HCT116 (cell line): ENCODE measurements at places on chromosomes 11 and 22. TPM values are rescaled to one million over a fixed set of nuclear protein-coding genes. Genes with fewer than 3 reads are reported as not detected.

GRCh38 chr11:117980280-117980679, 5.9 kb upstream of the IL10RA start:
- no peak for DNase-seq
- no peaks in the 10 kb centered on the region for H3K36me3 ChIP-seq
- H3K4me1 ChIP-seq, result no peaks in the 10 kb centered on the region
- H3K4me3 ChIP-seq, result no peak overlapping the region
- H3K27me3 ChIP-seq, result 0 out of 2 replicates have a peak, but pooled peaks cover 5% of the 10 kb centered on the region

DNA sequence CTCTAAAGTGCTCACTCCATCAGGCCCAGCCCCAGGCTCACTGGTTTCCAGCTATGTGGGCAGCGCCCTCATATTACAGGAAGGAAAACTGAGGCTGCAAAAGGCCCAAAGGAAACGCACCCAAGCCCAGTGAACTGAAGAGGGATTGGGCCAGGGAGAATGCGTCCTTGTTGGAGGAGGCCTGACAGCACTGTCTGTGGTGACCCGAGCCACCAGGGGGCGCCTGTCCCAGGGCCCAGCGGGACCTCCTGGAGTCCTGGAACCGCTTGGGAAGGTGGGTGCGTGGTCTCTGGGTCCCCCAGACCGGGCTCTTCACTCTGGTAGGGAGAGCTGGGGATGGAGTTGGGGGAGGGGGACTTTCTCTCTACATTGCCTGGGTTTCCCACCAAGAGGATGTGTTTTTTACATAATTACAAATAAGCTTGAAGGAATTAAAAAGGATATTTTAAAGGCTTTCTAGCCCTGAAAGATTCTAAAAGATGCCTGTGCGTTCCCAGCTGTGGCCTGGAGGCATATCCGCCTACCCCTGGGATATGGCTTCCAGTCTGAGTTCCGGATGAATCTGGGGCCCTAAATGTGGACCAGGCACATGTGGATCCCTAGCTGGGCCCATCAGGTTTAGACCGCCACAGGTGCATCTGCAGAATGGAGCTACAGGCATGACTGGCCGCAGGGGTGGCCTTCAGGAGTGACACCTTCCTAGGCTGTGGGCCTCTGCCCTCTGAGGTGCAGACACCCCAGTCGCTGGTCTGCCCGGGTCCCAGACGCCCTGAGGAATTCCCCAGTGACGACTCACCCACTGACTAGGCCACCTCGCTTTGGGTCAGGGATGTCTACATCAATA, 4.2 kb downstream of the SPI1 start:
- peaks cover 11% of the 10 kb centered on the region; the same call in 1 of the 2 replicates for H3K4me1 ChIP-seq
- H3K27ac ChIP-seq, result peak overlapping the region; percentile 31; the same call in 1 of the 2 replicates
- H3K36me3 ChIP-seq, result no peaks in the 10 kb centered on the region
- H3K27me3 ChIP-seq, result no peaks in the 10 kb centered on the region

PIH1D2 gene
- total RNA-seq, result 1.6 TPM

SLC35E4 gene
- 6.2 TPM for total RNA-seq

- H3K4me3 ChIP-seq, result no peak overlapping the region
- H3K36me3 ChIP-seq, result no peaks in the 10 kb centered on the region
- H3K27me3 ChIP-seq, result no peaks in the 10 kb centered on the region
- H3K27ac ChIP-seq, result no peak overlapping the region
- no peak for DNase-seq
These were observed 218.8 kb upstream of the SORL1-AS1 start for GRCh38 chr11:121671283-121672168.

GRCh38 chr11:127564810-127565209, 564.2 kb upstream of the KIRREL3 start:
- H3K4me3 ChIP-seq, result no peak overlapping the region
- H3K36me3 ChIP-seq, result no peaks in the 10 kb centered on the region
- no peaks in the 10 kb centered on the region for H3K4me1 ChIP-seq
- no peaks in the 10 kb centered on the region for H3K27me3 ChIP-seq

GRCh38 chr22:30365891-30366290, 9.1 kb downstream of the CCDC157 start:
- H3K4me3 ChIP-seq, result no peak overlapping the region
- H3K27ac ChIP-seq, result no peak overlapping the region
- H3K36me3 ChIP-seq, result no peaks in the 10 kb centered on the region
- no peaks in the 10 kb centered on the region for H3K4me1 ChIP-seq
- no peaks in the 10 kb centered on the region for H3K27me3 ChIP-seq
- no peak for DNase-seq

- H3K4me1 ChIP-seq, result no peaks in the 10 kb centered on the region
- H3K27ac ChIP-seq, result no peak overlapping the region
- H3K4me3 ChIP-seq, result no peak overlapping the region
- H3K27me3 ChIP-seq, result no peaks in the 10 kb centered on the region
These were observed 97.0 kb upstream of the MPPED2 start for GRCh38 chr11:30683176-30683575.

- H3K27ac ChIP-seq, result no peak overlapping the region
- H3K4me3 ChIP-seq, result no peak overlapping the region
- H3K36me3 ChIP-seq, result no peaks in the 10 kb centered on the region
- no peak for DNase-seq
- no peaks in the 10 kb centered on the region for H3K27me3 ChIP-seq
These were observed 11.7 kb upstream of the TPCN2 start for GRCh38 chr11:69037074-69037473.

DNA sequence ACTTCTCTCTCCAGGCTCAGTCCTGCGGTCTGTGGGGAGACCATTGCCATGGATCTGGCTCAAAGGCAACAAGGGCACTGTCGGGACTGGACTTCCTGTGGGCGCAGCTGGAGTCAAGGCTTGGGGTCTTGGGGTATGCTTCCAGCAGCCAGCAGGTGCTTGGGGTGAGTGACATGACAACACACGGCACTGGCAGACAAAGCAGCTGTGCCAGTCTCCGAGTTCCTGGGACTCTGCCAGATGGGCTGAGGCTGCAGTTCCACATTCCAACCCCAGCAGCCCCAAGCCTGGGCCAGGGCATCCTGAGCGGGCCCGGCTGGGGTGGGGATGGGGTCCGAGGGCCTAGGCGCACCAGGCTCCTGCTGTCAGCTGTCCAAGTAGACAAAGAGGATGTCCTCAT, 12.3 kb downstream of the GUCD1 start:
- H3K4me1 ChIP-seq, result no peaks in the 10 kb centered on the region
- no peak overlapping the region for H3K4me3 ChIP-seq
- DNase-seq, result no peak
- no peak overlapping the region for H3K27ac ChIP-seq
- H3K27me3 ChIP-seq, result no peaks in the 10 kb centered on the region

- H3K36me3 ChIP-seq, result no peaks in the 10 kb centered on the region
- H3K27me3 ChIP-seq, result no peaks in the 10 kb centered on the region
- no peak for DNase-seq
- H3K4me1 ChIP-seq, result peaks cover 12% of the 10 kb centered on the region
- no peak overlapping the region for H3K4me3 ChIP-seq
- H3K27ac ChIP-seq, result no peak overlapping the region
These were observed 4.7 kb downstream of the TANGO2 start for GRCh38 chr22:20025401-20026203.

- DNase-seq, result no peak
- no peak overlapping the region for H3K4me3 ChIP-seq
- H3K27me3 ChIP-seq, result no peaks in the 10 kb centered on the region
- H3K27ac ChIP-seq, result no peak overlapping the region; the same call in 1 of the 2 replicates
- H3K4me1 ChIP-seq, result peaks cover 36% of the 10 kb centered on the region
These were observed 7.8 kb downstream of the ELFN2 start for GRCh38 chr22:37419370-37419968.

DNA sequence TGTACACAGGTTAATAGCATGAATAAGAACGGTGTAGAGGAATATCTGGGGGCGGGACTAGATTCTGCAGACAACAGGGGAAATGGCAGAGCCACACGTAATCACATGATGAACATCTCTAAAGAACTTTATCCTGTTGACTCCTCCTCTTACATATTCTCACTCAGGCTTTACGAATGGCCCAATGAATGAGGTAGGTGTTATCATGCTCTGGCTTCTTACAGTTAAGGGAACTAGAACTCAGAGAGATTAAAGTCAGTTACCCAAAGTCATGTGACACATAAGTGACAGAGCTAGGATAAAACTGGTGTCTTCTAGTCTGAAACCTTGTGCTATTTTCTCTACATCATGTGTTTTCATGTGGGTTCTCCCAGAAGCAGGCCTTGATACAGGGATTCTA, 49.0 kb upstream of the BMAL1 start:
- H3K27ac ChIP-seq, result no peak overlapping the region
- H3K4me1 ChIP-seq, result no peaks in the 10 kb centered on the region
- DNase-seq, result no peak
- H3K27me3 ChIP-seq, result no peaks in the 10 kb centered on the region
- no peak overlapping the region for H3K4me3 ChIP-seq

KCNQ1 gene
- total RNA-seq, result 10.7 TPM

GRCh38 chr22:30209642-30210041, 36.9 kb downstream of the LIF start:
- peaks cover 90% of the 10 kb centered on the region for H3K4me1 ChIP-seq
- peak overlapping the region; percentile 96 for H3K27ac ChIP-seq
- no peak for DNase-seq
- no peaks in the 10 kb centered on the region for H3K36me3 ChIP-seq
- H3K4me3 ChIP-seq, result no peak overlapping the region
- H3K27me3 ChIP-seq, result no peaks in the 10 kb centered on the region

GRCh38 chr22:39589875-39590274, 19.3 kb downstream of the CACNA1I start:
- no peaks in the 10 kb centered on the region for H3K36me3 ChIP-seq
- H3K4me3 ChIP-seq, result no peak overlapping the region
- H3K27me3 ChIP-seq, result 0 out of 2 replicates have a peak, but pooled peaks cover 7% of the 10 kb centered on the region
- H3K27ac ChIP-seq, result no peak overlapping the region
- peaks cover 19% of the 10 kb centered on the region for H3K4me1 ChIP-seq
- DNase-seq, result no peak

GRCh38 chr11:123083623-123084029, 21.7 kb upstream of the HSPA8 start:
- no peaks in the 10 kb centered on the region for H3K36me3 ChIP-seq
- peak; percentile 85 for DNase-seq
- peaks cover 12% of the 10 kb centered on the region for H3K4me1 ChIP-seq

JAML gene
- 0.30 TPM for total RNA-seq

DNA sequence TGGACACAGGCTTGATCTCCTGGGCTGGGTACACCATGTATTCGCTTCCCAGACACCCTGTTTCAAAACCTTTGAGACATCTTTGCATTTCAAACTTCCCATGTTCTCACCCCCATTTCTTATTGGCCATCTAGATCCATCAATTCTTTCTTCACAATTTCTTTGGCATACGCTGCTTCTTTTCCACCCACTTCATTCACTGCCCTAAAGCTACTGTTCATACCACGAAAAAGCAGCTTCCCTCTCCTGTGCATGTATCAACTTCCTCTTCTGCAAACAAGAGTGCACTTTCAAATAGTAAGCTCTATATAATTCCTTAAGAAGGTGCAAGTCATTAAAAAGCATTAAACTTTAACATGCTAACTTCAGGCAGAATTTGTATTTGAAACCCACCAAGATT, 21.4 kb downstream of the UVRAG start:
- no peak for DNase-seq
- no peaks in the 10 kb centered on the region for H3K36me3 ChIP-seq
- no peak overlapping the region for H3K4me3 ChIP-seq
- no peaks in the 10 kb centered on the region for H3K4me1 ChIP-seq
- no peak overlapping the region for H3K27ac ChIP-seq

- DNase-seq, result peak; percentile 13
- H3K27me3 ChIP-seq, result no peaks in the 10 kb centered on the region
These were observed 4.8 kb upstream of the FBXO7 start for GRCh38 chr22:32469799-32470212.

- DNase-seq, result no peak
- H3K4me1 ChIP-seq, result no peaks in the 10 kb centered on the region
- no peak overlapping the region for H3K4me3 ChIP-seq
- no peaks in the 10 kb centered on the region for H3K27me3 ChIP-seq
- H3K36me3 ChIP-seq, result peaks cover 4% of the 10 kb centered on the region; the same call in 1 of the 2 replicates
These were observed 22.9 kb upstream of the CHRM4 start for GRCh38 chr11:46414466-46414796.

DNA sequence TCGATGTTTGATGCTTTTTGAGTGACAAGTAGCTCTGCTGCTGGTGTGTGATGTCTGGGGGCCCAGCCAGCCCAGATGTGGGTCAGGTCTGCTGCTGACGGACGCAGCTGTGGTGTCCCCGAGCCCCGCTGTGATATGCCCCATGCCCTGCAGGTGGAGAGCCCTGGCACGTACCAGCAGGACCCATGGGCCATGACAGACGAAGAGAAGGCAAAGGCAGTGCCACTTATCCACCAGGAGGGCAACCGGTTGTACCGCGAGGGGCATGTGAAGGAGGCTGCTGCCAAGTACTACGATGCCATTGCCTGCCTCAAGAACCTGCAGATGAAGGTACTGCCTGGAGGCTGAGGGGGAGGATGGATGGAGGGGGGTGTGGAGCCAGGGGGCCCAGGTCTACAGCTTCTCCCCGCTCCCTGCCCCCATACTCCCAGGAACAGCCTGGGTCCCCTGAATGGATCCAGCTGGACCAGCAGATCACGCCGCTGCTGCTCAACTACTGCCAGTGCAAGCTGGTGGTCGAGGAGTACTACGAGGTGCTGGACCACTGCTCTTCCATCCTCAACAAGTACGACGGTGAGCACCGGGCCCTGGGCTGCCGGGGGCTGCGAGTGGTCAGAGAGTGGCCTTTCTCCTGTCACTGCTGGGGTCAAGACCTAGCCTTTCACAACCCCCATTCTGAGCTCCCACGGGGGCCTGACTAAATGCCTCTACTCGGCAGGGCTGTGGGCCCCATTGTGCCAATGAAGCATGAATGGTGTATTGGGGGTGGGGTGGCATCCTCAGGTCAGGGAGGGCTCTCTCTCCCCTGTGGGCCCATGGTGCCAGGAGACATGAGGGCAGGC, 7.3 kb downstream of the AIP start:
- no peak overlapping the region for H3K27ac ChIP-seq
- no peaks in the 10 kb centered on the region for H3K27me3 ChIP-seq
- H3K4me3 ChIP-seq, result no peak overlapping the region
- H3K36me3 ChIP-seq, result no peaks in the 10 kb centered on the region; the same call in 1 of the 2 replicates

GGT5 gene
- total RNA-seq, result 0.57 TPM

- H3K27me3 ChIP-seq, result no peaks in the 10 kb centered on the region
- no peak overlapping the region for H3K27ac ChIP-seq
- H3K4me3 ChIP-seq, result no peak overlapping the region
These were observed 39.3 kb downstream of the KCNJ4 start for GRCh38 chr22:38415561-38416321.

DNA sequence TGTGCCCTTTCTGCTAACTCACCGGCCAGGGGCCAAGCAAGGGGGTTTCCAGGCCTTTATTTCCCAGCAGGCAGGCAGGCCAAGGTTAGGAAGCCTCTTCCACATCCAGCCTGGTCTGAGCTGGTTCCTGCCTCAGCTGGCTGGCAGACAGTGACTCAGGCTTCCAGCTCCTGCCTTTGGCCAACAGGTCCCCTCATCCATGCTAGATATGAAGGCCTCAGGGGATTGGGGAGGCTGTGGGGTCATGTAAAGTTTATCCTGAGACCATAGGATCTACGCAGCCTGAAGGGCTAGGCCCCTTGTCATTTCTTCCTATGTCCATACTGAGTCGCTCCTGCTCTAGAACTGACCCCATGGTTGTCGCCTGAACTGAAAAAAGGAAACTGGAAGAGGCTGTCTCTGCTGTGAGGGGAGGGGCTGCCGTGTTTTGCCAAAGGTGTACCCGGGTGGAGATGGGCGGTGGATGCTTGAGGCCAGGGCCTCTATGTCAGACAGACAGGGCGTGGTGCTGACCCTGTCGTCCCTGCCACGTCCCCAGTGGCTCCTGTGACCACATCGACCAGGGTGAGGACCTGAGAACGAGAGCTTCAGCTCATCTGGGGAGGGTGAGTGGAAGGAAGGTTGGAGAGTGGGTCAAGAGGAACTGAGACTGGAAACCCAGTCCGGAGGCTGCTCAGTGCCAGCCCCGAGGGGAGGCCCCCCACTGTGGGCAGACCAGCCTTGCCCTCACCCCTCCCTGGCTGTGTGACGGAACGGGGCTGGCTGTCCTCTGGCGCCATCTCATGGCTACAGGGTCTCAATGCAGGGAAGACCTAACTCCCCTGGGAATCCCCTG, 17.0 kb downstream of the P2RY6 start:
- no peak overlapping the region; the same call in 1 of the 2 replicates for H3K4me3 ChIP-seq
- no peaks in the 10 kb centered on the region; the same call in 1 of the 2 replicates for H3K27me3 ChIP-seq
- H3K36me3 ChIP-seq, result no peaks in the 10 kb centered on the region
- DNase-seq, result peak; percentile 53
- H3K27ac ChIP-seq, result no peak overlapping the region; the same call in 1 of the 2 replicates
- H3K4me1 ChIP-seq, result 0 out of 2 replicates have a peak, but pooled peaks cover 4% of the 10 kb centered on the region
